ENCODE measurements at places on chromosomes 2 and 18.

- DNase-seq = no peak
Measured at GRCh38 chr18:56286775-56287325, 351.5 kb downstream of the TXNL1 start.

DNA sequence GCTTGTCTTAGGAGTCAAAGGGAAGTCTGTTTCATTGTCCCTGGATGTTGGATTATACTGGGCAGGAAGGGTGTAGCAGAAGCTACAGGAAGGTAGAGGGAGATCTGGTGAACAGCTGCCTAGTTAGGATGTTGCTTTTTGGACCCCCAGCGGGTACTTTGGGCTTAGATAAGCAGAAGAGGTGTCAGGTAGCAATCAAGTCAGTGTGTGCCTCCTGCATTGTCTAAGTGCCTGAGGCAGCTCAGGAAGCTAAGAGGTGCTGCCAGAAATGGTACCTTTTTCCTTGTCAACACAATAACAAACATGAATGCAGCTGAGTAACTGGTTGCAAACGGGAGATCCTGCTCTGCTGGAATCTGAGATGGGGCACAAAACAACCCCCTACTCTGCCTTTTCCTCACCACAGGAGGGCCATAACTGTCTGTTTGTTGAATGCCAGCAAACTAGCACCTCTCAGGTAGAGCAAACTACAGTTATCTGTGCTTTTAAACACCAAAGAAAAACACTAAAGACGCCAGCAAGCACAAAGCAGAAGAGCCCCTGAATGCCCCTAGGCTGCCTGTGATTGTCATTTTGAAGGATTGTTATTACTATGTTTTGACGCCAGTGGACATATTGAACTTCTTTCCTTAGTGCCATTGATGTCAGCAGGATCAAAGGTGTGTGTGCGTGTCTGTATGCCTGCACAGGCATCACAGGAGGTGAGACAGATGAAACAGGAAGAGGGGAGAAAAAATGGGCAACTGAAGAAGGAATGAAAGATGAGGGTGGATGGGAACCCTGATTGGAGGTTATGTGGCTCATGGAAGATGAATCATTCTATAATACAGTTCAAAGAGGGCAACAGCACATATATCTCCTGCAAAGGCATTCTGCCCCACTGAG, 151.4 kb downstream of the ETAA1 start:
- no peak for DNase-seq

DNA sequence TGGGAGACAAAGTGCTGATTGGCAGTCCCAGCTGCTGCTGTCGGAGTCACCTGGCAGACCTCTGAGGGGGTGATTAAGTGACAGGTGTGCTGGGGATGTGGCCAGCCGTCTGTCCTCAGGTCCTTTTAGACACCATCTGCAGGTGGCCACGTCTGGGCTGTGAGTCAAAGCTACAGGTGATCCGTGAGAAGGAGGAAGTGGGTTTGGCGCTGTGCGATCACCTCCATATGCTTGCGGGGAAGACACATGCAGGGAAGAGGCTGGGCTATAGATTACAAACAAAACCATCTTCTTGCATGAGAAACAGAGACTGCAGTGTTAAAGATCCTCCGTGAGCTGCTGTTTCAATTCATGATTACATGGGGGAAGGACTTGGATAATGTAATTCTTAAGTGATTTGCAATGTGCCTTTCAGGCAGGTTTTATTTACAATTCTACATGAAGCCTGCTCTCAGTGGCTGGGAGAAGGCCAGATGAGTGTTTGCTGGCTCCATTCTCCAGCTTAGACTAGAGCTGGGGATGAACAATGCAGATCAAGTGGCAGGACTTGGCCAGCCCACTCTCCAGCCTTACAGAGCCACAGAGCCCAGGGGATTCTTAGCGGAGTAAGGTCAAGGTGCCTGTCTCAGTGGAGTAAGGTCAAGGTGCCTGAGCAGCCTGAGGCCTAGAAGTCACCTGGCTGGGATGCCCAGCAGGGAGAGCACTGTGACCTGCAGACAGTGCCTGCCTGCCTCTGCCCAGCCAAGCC, 87.8 kb downstream of the LYPD1 start:
- no peak for DNase-seq

DNA sequence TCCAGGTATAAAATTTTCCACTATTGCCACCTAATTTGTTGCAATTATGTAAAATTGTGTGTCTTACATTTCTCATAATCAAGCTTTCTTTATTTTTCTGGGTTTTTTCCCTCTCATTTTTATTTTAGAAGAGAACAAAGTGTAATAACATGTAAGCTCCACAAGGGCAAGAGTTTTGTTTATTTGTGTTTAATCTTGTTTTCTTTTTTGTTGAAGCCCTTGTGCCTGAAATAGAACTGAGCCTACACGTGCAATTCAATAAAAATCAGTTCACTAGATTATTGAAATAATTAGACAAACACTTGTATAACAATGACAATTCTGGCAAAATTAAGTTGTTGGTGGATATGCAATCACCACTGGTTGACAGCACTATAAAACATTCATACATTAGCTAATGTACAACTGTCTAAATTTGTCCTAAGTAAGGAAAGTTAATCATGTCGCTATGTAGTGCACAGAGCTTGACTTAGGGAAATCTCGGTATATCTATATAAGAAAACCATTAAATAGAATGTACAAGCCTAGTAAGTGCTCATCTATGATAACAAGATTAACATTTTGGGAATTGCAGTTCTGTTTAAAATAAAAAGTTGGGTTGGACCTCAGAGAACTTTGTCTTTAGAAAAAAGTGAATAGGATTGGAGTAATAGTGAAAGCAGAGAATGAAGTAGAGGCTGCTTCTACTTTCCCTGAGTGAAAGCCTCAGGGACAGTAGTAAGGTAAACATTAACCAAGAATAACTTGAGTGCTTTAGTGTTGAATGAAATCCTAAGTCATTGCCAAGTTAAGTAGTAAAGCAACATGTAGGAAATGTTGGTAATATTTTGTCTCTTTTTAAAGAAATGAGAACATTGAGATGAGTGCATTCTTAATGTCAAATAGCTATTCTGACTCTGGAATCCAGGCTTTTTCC, 37.4 kb upstream of the NOL4 start:
- no peak for DNase-seq

DNA sequence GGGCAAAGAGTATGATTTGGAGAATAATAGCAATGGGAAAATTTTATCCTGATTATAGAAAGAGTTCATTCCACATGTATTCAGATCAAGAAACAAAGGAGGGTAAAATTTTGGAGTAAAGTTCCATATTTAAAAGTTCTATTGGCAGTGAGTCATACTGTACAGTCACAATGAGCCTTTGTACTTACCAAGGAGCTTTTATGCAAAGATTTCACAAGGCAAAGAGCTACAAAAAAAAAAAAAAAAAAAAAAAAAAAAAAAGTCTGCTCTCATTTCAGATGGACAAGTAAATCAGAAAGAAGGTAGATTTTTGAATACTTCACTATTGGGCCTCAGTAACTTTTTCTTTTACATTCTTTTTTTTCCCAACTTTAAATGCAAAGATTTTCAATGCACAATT, 1802.2 kb upstream of the PIK3C3 start:
- DNase-seq = no peak

GRCh38 chr2:133416146-133416545, 152.1 kb downstream of the NCKAP5 start:
- DNase-seq = no peak

DNA sequence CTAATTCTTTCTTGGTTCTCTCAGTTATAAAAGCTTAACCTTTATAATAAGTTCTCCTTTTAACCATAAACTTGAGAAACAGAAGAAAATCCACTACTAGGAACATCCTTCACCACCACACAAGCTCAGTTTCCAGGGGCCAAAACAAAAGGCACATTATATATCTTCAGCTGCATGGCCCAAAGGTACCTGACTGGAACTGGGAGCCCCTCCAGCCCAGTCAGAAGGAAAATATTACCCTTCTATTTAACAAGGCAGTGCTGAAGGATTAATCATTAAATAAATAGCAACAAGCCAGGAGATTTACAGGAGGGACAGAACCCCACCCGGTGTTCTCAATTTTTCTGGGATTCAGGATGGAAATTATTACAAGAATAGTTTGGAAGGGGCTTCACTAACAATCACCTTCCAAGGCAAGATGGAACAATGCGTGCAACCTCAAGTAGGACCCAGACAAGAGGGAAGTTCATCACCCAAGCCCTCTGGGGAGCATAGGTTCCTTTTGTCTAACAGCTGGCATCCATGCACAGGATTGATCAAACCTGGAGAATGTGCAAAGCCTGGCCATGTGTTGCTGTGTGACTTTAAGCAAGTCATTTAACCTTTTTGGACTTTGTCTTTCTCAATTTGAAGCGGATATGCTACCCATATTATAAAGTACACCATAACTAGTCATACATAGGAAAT, 159.6 kb upstream of the SETBP1 start:
- DNase-seq = no peak

DNA sequence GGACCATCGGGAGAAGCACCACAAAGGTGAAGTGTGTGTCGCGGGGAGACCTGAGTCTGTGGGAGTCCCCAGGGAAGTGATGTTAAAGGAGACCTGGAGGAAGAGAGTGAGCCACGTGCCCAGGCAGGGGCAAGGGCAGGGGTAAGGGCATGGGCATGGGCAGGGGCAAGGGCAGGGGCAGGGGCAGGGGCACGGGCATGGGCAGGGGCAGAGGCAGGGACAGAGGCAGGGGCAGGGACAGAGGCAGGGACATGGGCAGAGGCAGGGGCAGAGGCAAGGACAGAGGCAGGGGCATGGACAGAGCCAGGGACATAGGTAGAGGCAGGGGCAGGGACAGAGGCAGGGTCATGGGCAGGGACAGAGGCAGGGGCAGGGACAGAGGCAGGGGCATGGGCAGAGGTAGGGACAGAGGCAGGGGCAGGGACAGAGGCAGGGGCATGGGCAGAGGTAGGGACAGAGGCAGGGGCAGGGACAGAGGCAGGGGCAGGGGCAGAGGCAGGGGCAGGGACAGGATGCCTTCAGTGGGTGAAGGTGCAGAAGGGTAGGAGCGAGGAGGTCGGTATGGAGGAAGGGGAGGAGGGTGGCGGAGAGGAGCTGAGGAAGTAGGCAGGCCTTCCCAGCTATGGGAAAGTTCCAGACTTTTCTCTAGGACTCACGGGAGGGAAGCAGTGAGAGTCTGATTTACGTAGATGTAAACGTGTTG, 33.3 kb downstream of the NTSR2 start:
- DNase-seq = no peak

- DNase-seq = no peak
Measured at GRCh38 chr2:239746559-239747246, 278.4 kb downstream of the NDUFA10 start.

DNA sequence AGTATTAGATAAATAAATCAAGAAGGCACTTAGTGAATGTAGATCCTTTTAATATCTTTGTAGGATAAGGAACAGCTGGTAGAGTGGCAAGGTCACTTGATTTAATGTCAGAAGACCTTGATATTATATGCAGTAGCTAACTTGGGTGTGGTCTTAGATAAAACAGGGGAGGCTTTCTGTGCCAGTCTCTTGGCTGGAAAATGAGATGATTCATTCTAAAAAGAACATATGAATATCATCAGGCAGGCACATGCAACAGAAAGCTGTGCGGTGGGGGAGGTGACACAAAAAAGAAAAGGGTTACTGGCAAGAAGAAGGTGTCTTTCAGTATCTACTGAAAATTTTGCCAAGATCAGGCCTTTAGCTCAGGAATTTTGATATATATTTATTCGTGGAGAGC, 931.7 kb upstream of the CELF4 start:
- DNase-seq = no peak

GRCh38 chr2:46849721-46850556, 65.7 kb downstream of the MCFD2 start:
- no peak for DNase-seq

- DNase-seq = no peak
Measured at GRCh38 chr18:58862851-58863538, 1.7 kb upstream of the ZNF532 start.

GRCh38 chr2:189536830-189537229, 43.8 kb downstream of the SLC40A1 start:
- no peak for DNase-seq

- DNase-seq = no peak
Measured at GRCh38 chr2:173896755-173897154, 68.4 kb downstream of the SP3 start.

GRCh38 chr2:212905640-212906201, 245.7 kb downstream of the IKZF2 start:
- DNase-seq = no peak

DNA sequence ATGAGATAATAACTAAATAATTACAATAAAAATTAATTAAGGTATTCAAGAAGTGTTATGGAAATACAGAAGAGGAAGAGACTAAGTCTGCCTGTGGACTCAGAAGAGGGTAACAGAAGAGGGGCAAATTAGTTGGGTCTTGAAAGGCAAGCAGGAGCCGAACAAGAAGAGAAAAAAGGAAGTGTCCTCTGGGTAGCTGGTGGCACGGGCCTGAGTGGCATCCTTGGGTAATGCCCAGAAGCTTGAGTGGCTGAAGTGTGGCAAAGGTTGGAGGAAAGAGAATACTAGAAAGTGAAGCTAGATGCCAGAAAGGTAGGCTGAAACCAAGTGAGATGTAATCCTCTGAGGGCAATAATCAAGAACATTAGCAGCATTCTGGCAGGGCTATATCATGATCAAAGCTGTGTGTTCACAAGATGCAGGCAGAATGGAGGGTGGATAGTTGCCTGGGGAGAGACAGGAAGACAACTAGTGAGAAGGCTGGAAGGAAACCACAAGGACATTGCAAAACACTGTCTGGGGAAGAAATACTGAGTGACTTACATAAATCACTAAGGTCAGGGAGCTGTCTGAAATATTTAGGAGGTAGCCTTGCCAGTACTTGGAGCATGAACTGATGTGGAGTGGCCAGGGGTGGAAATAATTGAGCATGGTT, 16.2 kb downstream of the DOCK10 start:
- no peak for DNase-seq

DNA sequence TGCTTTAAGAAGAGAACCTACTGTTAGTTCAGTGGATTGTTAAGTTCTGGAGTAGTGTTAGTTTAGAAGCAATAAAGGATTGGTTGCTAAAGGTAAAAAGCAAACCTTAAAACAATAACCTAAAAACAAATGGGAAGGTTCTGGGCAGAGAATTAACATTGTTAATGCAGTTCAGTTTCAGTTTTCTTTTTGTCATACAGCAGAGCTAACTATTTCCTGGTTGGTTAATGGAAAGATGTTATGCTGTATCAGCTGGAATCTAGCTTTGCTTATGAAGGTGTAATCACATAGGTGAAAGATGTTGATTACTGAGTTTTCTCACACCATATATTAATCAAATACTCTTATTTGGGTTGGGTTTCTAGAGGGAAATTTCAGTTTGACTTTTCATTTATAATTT, 23.8 kb downstream of the SMAD4 start:
- DNase-seq = no peak

DNA sequence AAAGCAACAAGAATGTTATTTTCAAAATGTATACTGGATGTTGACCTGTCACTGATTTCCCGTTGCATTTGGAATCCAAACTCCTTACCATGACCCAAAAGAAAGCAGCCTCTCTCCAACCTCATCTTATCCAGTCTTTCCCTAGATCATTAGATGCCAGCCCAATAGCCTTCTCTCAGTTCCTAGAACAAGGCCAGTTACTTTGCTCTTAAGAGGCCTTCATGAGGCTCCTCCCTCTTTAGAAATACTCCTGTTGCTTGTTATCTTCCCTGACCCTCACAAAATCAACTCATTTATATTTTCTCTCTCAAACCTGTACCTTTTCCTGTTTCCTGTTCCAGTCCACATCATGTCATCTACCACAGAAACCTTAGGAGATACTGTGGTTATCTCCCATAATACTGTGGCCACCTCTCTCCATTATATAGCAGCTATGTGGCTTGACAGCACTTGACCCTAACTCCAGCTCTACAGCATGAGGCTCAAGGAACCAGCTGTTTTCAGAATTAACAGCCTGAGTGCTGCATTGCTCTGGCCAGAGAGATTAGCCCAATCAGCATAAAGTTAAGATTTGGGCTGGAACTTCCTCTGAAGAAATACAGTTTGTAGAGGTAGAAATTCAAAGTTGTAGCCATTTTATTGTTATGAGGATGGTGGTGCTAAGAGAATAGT, 22.8 kb downstream of the SRBD1 start:
- DNase-seq = no peak
